Stromal cell of bone marrow (primary cell): ENCODE measurements at places on chromosomes 11 and 22.
A peak's percentile ranks its signal among the peaks of the same experiment; 100 is the strongest.

DNA sequence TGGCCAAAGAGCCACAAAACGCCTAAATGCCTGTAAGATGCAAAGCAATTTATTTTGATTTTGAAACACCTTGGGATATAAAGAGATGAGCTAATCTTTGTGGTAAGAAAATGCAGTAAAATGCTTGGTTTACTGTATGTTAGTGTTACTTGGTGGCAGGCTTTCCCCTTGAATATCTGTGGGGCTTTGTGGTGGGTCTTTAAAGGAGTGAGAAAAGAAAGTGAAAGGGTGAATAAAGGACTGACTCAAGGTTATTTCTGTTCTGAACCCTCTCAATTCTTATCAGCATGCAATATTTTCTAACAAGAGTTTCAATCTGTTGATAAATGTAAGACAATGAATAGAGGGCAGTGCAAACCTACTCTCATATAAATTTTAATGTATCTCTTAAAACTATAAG is 1555.9 kb upstream of the RAG2 start:
- DNase-seq = no peak

- DNase-seq = no peak
These were observed 90.6 kb downstream of the DSCAML1 start for GRCh38 chr11:117706322-117706814.

DNA sequence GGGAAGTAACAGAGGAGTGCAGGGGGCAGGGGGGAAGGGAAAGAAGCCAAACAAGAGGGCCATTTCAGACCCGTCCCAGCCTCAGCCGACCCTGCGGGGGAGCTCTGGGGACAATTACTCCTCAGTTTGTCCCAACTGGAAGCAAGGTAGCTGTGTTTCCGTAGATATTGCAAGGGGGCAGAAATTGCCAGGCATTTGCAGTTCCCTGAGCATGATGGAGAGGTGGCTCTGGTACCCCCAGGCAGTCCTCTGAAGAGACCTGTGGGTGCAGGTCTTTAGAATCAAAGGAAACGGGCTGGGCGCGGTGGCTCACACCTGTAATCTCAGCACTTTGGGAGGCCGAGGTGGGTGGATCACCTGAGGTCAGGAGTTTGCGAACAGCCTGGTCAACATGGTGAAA is 13.8 kb upstream of the JAM3 start:
- no peak for DNase-seq

- no peak for DNase-seq
These were observed 200.9 kb downstream of the MYO18B start for GRCh38 chr22:25942856-25943411.

GRCh38 chr11:38252620-38253019 is 1654.6 kb upstream of the RAG2 start:
- peak; percentile 33 for DNase-seq

DNA sequence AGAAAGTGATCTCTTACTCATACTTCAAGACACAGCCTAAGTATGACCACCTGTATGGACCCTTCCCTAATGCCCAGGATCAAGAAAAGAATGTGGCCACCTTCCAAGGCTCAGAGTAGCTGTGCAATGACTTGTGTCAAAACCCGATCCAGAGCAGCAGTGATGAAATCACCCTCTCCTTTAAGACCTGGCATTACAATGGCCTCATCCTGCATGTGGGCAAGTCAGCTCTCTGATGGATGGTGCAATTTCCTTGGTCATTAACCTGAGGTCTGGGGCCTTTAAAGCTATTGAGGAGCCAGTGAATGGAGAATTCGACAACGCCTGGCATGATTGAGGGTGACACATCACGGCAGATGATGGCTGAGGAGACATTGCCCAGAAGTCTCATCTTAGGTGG is 9.1 kb upstream of the TUBA8 start:
- no peak for DNase-seq

DNA sequence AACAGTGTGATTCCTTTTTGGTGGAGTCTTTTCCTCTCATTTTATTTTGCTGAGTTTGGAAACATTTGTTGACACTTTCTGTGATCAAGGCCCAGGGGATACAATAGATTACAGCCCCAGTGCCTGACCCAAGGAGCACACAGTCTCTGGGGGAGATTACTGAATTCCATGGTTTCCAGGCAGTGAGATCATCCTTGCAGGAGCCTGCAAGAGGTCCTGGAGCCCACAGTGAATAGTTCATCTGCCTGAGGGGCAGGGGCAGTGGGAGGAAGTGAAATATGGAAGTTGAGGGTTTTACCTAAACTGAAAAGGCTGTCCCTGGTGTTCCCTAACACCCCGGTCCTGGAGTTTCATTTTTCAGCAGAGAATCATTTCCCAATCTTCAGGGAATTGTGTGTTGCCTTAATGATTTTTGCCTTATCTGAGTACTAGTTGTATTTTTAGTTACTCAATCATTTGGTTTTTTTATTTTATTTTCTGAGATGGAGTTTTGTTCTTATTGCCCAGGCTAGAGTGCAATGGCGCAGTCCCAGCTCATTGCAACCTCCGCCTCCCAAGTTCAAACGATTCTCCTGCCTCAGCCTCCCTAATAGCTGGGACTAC is 7.7 kb downstream of the CCS start:
- no peak for DNase-seq

- peak; percentile 40 for DNase-seq
These were observed 1.7 kb downstream of the HPX start for GRCh38 chr11:6438979-6439571.
